ENCODE measurements at places on chromosomes 12 and 14. TPM values are rescaled to one million over a fixed set of nuclear protein-coding genes. Genes with fewer than 3 reads are reported as not detected.

Gene PZP
- not detected for total RNA-seq

Gene TM9SF1
- total RNA-seq, result 51.8 TPM

Gene AMN
- total RNA-seq, result 2.4 TPM

Gene SMIM41
- not detected for total RNA-seq

Gene CFAP54
- 4.2 TPM for total RNA-seq

Gene SERPINA9
- 2.3 TPM for total RNA-seq

Gene CARMIL3
- total RNA-seq, result 0.14 TPM

Gene ACRBP
- 9.1 TPM for total RNA-seq

Gene CHD8
- 77.2 TPM for total RNA-seq

- peak within 1 kb of the TSS; percentile 53 for H3K4me3 ChIP-seq
- H3K27me3 ChIP-seq, result no peaks in the 10 kb centered on the region
- H3K36me3 ChIP-seq, result no peaks in the 10 kb centered on the region
Observed at GRCh38 chr12:49903700-49904423, at the start of gene FAIM2. Gene FAIM2, minus strand, starts transcription at chr12:49903900. Its CDS starts 108 bp downstream, at chr12:49903792.

GRCh38 chr14:34098045-34098984, 147.4 kb upstream of the EGLN3 start:
- H3K27ac ChIP-seq, result no peak overlapping the region
- no peaks in the 10 kb centered on the region for H3K36me3 ChIP-seq
- H3K4me1 ChIP-seq, result no peaks in the 10 kb centered on the region
- H3K27me3 ChIP-seq, result no peaks in the 10 kb centered on the region
- no peak overlapping the region for H3K4me3 ChIP-seq

GRCh38 chr12:112327209-112327938, 54.9 kb downstream of the HECTD4 start:
- no peaks in the 10 kb centered on the region for H3K36me3 ChIP-seq
- no peak for DNase-seq
- H3K27me3 ChIP-seq, result no peaks in the 10 kb centered on the region
- H3K4me1 ChIP-seq, result no peaks in the 10 kb centered on the region
- no peak overlapping the region for H3K4me3 ChIP-seq

- H3K27ac ChIP-seq, result peak overlapping the region; percentile 51
- no peaks in the 10 kb centered on the region for H3K36me3 ChIP-seq
- H3K4me1 ChIP-seq, result no peaks in the 10 kb centered on the region
- no peak overlapping the region for H3K4me3 ChIP-seq
- H3K27me3 ChIP-seq, result no peaks in the 10 kb centered on the region
- peak; percentile 49 for DNase-seq
Observed at GRCh38 chr14:75340921-75341320, 62.3 kb downstream of the FOS start.

DNA sequence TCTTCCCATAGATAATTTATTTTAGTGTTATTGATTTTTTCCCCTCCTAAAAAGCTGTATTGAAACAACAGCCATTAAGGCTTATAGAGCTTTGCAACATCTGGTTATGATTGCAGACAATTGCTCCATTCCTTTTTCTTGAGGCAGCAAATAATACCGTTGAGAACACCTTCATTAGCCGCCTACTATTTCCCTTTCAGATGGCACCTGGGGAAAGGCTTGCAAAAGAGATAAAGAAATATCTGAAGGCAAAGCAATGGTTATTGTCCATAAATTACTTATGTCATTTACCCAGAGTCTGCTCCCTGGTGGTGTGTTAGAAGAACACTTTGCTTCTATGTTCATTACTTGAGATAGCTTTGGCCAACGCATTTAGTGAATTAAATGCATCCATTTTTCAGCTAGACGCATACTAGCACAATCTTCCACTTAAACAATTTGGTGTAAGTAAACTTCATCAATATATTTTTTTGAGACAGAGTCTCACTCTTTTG, 377.8 kb downstream of the KCNH5 start:
- no peak overlapping the region for H3K27ac ChIP-seq
- no peak for DNase-seq
- no peaks in the 10 kb centered on the region for H3K36me3 ChIP-seq
- no peak overlapping the region for H3K4me3 ChIP-seq

DNA sequence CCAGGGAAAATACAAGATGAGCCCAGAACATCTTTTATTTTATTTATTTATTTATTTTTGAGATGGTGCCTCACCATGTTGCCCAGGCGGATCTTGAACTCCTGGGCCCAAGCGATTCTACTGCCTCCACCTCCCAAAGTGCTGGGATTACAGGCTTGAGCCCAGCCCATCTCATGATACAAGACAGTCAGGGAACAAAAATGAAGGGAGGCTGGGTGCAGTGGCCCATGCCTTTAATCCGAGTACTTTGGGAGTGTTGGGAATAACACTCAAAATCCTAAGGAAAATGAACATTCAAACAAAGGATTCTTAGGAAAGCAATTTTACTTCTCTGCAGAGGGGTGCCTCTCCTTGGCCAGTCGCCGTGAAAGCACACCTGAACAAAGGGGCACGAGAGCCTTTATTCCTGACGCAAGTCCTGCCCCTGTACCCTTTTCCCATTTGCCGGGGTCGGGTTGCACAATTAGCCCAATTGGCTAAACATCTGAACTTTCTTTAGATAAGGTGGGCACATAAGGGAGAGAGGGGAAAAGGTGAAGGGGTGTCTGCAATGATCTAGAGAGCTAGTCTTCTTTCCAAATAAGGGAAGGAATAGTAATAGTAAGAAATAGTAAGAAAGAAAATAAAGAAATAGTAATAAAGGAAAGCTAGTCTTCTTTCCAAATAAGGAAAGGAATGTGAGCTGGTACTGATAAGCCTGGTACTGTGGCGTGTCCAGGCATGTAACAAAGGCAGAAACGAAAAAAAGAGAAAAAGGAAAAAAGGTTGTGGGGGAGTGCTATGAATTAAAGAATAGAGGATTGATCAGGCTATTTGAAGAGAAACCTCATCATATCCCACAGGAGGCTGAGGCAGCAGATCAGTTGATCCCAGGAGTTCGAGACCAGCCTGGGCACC, 13.4 kb downstream of the NCAPD2 start:
- H3K36me3 ChIP-seq, result peaks cover 11% of the 10 kb centered on the region
- peak overlapping the region; percentile 11 for H3K4me3 ChIP-seq
- H3K27me3 ChIP-seq, result no peaks in the 10 kb centered on the region
- H3K27ac ChIP-seq, result peak overlapping the region; percentile 97
- DNase-seq, result no peak

DNA sequence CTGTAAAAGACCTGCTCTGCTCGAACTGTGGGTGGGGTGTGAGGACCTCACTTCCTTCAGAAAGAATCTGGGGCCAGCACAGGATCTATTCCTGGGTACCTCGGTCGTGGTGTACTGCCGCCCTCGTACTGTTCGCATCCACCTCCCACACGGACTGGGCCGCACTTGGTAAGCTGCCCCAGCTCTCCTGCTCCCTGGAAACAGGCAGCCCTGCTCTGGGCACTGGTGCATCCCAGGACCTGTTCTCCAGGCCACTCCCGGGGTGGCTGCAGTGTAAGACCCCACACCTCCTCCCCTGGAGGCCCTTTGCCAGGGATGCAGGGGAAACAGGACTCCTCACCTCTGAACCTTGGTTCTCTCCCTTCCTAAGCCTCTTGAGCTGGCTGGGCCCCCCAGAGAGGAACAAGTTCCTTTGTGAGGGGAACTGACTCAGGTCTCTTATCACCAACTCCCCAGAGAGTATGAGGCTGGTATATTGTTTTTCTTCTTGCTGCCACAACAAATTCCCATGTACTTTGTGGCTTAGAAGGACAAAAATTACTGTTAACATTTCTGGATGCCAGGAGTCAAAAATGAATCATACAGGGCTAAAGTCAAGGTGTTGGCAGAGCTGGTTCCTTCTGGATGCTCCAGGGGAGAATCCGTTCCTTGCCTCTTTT, 276.5 kb downstream of the NUAK1 start:
- H3K27ac ChIP-seq, result peak overlapping the region; percentile 81
- peak; percentile 8 for DNase-seq
- no peak overlapping the region for H3K4me3 ChIP-seq
- H3K4me1 ChIP-seq, result peaks cover 18% of the 10 kb centered on the region
- no peaks in the 10 kb centered on the region for H3K36me3 ChIP-seq

GRCh38 chr12:124747426-124748161, 116.1 kb downstream of the SCARB1 start:
- H3K36me3 ChIP-seq, result no peaks in the 10 kb centered on the region
- peak overlapping the region; percentile 14 for H3K27ac ChIP-seq
- no peak for DNase-seq
- no peaks in the 10 kb centered on the region for H3K27me3 ChIP-seq
- peaks cover 32% of the 10 kb centered on the region for H3K4me1 ChIP-seq
- no peak overlapping the region for H3K4me3 ChIP-seq

- no peak overlapping the region for H3K4me3 ChIP-seq
- peaks cover 27% of the 10 kb centered on the region for H3K36me3 ChIP-seq
- H3K27me3 ChIP-seq, result no peaks in the 10 kb centered on the region
- H3K4me1 ChIP-seq, result peaks cover 34% of the 10 kb centered on the region
- DNase-seq, result no peak
Observed at GRCh38 chr12:47751561-47751960, 7.1 kb downstream of the RAPGEF3 start.

- no peaks in the 10 kb centered on the region for H3K27me3 ChIP-seq
- H3K4me1 ChIP-seq, result no peaks in the 10 kb centered on the region
- no peak overlapping the region for H3K4me3 ChIP-seq
- no peak for DNase-seq
- H3K36me3 ChIP-seq, result no peaks in the 10 kb centered on the region
Observed at GRCh38 chr12:112891093-112892024, 15.4 kb upstream of the OAS1 start.

GRCh38 chr12:19518209-19518608, 78.9 kb downstream of the AEBP2 start:
- no peaks in the 10 kb centered on the region for H3K36me3 ChIP-seq
- no peak overlapping the region for H3K27ac ChIP-seq
- H3K4me1 ChIP-seq, result peaks cover 53% of the 10 kb centered on the region
- DNase-seq, result no peak
- H3K4me3 ChIP-seq, result no peak overlapping the region

DNA sequence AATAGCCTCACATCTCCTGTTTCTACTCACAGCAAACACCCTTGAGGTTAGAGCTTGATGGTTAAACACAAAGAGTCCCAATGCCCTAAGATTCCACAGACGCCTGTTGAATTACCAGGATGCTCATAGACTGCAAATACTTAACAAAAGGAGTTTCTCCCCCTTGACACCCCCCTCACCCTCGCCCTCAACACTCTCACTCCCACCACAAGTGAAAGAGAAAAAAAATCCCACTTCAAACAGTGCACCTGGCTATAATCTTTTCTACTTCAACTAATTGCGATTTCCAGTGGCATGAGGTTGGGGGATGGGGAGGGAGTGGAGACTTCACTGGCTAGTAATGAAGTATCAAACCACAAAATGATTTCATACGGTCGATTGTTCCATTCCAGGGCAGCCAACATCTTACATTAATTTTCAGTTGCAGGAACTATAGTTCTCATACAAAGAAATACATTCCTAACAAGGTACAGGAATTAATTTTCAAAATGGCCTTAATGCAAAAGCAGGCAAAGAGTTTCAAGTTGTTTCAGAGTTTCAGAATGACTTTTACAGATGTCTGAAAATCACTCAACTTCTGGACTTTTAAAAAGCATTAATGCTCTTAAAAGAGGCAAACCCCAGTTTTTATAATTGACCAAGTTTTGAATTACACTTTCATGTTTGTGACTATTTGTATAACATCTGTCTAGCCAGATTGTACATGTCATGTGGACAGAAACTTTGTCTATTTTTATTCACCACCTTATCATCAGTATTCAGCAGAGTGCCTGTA, 390.7 kb downstream of the C12orf75 start:
- H3K4me3 ChIP-seq, result no peak overlapping the region
- H3K27me3 ChIP-seq, result no peaks in the 10 kb centered on the region
- H3K36me3 ChIP-seq, result no peaks in the 10 kb centered on the region

GRCh38 chr12:11510671-11511070, 115.3 kb upstream of the PRB2 start:
- H3K4me1 ChIP-seq, result no peaks in the 10 kb centered on the region
- no peak overlapping the region for H3K27ac ChIP-seq
- H3K36me3 ChIP-seq, result no peaks in the 10 kb centered on the region
- no peak overlapping the region for H3K4me3 ChIP-seq

DNA sequence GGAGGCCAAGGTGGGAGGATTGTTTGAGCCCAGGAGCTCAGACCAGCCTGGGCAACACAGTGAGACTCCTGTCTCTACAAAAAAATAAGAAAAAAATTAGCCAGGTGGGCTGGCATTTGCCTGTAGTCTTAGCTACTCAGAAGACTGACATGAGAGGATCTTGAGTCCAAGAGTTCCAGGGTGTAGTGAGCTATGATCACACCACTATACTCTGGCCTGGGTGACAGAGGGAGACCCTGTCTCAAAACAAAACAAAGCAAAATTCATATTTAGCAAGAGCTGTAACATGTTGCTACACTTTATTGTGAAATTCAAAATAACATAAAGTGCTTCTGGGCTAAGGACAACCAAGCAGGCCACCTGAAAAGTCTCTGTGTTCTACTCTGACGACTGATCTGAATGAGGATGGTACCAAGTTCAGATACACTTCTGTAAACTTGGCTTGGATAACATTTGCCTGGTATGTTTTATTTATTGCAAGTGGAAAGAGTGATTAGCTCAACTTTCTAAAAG, 11.6 kb upstream of the STRN3 start:
- no peaks in the 10 kb centered on the region for H3K4me1 ChIP-seq
- H3K4me3 ChIP-seq, result no peak overlapping the region
- DNase-seq, result no peak

DNA sequence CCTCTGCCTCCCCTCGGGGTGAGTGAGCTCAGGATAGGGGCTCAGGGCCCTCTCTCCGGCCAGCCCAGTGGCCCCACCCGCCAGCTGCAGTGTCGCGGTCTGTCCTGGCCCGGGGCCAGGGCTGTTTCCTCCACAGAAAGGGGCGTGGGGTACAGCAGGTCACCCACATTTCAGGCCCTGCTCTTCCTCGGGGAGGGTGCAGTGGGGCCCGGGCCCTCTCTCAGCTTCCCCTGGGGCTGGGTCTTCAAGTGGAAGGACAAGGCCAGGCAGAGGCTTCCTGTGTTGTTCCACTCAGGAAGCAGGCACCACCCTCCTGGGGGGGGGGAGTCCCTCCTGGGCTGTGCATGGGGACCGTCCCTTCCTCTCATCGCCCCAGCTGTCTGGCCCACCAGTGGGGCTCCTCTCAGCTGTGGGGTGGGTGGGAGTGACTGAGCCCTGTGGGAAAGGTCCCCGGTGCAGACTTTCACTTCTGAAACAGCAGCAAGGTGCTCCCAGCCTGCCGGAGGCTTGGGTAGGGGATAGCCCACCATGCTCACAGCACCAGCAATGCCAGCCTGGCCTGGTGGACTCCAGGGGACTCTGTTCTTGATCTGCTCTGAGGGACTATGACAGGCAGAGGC, 3.7 kb downstream of the GPR132 start:
- no peak for DNase-seq
- no peaks in the 10 kb centered on the region for H3K4me1 ChIP-seq
- peak overlapping the region; percentile 38 for H3K4me3 ChIP-seq
- no peaks in the 10 kb centered on the region for H3K27me3 ChIP-seq
- H3K27ac ChIP-seq, result peak overlapping the region; percentile 18

- no peaks in the 10 kb centered on the region for H3K36me3 ChIP-seq
- DNase-seq, result no peak
- H3K4me1 ChIP-seq, result no peaks in the 10 kb centered on the region
- H3K27me3 ChIP-seq, result no peaks in the 10 kb centered on the region
- H3K4me3 ChIP-seq, result no peak overlapping the region
- no peak overlapping the region for H3K27ac ChIP-seq
Observed at GRCh38 chr12:63875703-63876102, 31.2 kb downstream of the SRGAP1 start.
